ENCODE measurements at places on chromosomes 3 and 15. TPM values are rescaled to one million over a fixed set of nuclear protein-coding genes. Genes with fewer than 3 reads are reported as not detected.

DNA sequence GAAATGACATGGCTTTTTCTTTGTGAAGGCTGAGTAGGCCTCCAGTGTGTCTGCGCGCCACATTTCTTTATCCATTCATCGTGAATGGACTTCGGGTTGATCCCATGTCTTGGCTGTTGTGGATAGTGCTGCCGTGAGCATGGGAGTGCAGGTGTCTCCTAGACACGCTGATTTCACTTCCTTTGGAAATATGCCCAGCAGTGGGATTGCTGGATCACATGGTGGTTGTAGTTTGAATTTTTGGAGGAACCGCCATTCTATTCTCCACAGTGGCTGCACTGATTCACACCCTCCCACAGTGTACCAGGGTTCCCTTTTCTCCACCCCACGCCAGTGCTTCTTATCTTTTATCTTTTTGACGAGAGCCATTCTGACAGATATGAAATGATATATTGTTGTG, 171.7 kb downstream of the NSMCE3 start:
- H3K36me3 ChIP-seq: no peaks in the 10 kb centered on the region
- no peak overlapping the region for H3K4me3 ChIP-seq
- H3K4me1 ChIP-seq: no peaks in the 10 kb centered on the region
- no peak overlapping the region for H3K27ac ChIP-seq
- DNase-seq: no peak

DNA sequence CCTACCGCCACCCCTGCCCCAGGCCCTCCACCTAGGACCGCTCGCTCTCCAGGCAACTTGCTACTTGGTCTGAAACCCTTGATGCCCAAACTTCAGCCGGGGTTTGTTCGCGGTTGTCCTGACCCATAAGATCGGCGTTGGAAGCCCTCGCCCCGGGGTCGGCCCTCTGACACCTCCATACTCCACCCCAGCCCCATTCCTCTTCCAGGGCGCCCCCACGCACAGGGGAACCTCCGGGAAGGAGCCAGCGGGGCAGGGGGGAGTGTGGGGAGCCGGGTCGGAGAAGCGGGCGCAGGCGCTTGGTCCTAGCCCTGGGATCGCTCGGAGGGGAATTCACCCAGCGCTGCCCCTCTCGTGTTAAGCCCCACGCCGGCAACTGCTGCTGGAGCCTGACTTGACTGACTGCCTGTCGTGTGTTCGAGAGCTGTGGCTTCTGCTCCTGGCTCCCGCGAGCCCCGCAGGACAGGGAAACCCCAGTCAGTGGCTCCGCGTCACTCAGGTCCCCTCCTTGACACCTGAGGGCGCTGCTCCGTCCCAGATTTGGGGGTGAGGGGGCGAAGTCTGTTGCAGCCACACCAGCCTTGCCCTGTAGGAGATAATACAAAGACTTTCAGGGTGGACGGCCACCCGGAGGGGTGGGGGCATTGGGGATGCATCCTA, 675 bp downstream of the RYR3 start:
- DNase-seq: no peak
- no peak overlapping the region for H3K4me3 ChIP-seq
- H3K27ac ChIP-seq: no peak overlapping the region

CMTM6 gene
- total RNA-seq: 89.5 TPM

DNAH1 gene
- total RNA-seq: 20.7 TPM

All from activated CD4-positive, alpha-beta memory T cell treated with anti-CD3 and anti-CD28 coated beads, Interleukin-2, amount 10 ng/mL, durations not matched to agents 7 days and 5 days (primary cell).